ENCODE measurements at places on chromosomes 4 and X. TPM values are rescaled to one million over a fixed set of nuclear protein-coding genes. Genes with fewer than 3 reads are reported as not detected.

The GABRG1 gene
- not detected for total RNA-seq

The RNF150 gene
- total RNA-seq = 34.5 TPM

The FAM199X gene
- total RNA-seq = 36.3 TPM

The XAGE3 gene
- total RNA-seq = not detected

The ZC4H2 gene
- 12.1 TPM for total RNA-seq

The SSX1 gene
- not detected for total RNA-seq

The ZFP92 gene
- total RNA-seq = 1.1 TPM

The C4orf50 gene
- not detected for total RNA-seq

The UGT2B15 gene
- not detected for total RNA-seq

DNA sequence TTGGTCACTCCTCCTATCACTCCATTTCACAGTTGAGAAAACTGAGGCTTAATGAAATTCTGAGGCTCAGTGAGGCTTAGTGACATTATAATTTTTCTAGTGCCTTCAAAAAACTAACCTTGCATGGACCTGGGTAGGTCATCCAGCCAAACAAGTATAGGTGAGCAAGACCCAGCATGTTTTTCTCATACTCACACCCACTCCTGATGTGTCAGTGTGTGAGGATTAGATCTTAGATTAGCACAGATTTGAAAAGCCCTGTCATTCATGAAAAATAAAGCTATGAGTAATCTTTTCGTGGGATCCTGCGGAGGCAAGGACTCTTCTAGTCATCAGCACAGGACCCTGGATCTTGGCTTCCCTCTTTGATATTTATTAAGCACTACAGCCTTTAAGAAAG, 146.7 kb downstream of the CHIC2 start:
- H3K4me3 ChIP-seq = no peak overlapping the region
- peaks cover 12% of the 10 kb centered on the region for H3K4me1 ChIP-seq
- H3K36me3 ChIP-seq = no peaks in the 10 kb centered on the region
- DNase-seq = no peak

DNA sequence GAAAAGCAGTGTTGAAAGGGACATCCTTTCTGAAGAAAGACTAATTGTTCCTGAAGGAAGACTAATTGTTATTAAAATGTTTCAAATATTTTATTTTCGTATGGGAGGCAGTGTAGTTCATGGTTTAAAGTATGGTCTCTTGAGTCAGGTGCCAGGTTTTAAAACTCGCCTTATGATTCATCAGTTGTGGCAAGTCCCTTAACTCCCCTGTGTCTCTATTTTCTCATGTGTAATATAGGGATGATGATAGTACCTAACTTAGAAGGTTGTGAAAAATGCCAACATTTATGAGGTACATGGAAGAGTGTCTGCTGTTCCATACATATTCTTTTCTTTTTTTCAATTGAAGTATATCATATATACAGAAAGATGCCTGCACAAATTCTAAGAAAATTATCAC, 414.2 kb upstream of the DIPK2B start:
- no peak for DNase-seq
- no peaks in the 10 kb centered on the region for H3K36me3 ChIP-seq
- no peak overlapping the region for H3K27ac ChIP-seq
- H3K4me3 ChIP-seq = no peak overlapping the region

DNA sequence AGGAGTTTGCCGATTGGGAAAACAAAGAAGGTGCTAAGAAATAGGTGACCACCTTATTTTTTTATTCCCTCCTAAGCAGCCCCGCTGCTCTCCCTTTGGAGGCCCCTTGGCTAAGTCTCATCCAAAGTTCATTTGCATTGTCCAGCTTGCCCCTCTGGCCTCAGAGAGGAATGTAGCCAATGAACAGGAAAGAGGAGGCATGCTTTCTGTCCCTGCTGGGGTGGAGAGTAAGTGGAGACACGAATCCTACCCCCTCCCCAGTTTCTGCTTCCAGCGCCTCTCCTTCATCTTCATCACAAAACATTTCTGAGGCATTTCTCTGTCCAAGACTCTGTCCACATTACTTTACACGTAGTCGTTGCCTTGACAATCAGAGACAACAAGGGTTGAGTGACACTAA, 38.7 kb downstream of the NLGN3 start:
- no peak for DNase-seq
- H3K27me3 ChIP-seq = no peaks in the 10 kb centered on the region
- H3K4me3 ChIP-seq = no peak overlapping the region
- H3K36me3 ChIP-seq = no peaks in the 10 kb centered on the region
- H3K4me1 ChIP-seq = peaks cover 3% of the 10 kb centered on the region

DNA sequence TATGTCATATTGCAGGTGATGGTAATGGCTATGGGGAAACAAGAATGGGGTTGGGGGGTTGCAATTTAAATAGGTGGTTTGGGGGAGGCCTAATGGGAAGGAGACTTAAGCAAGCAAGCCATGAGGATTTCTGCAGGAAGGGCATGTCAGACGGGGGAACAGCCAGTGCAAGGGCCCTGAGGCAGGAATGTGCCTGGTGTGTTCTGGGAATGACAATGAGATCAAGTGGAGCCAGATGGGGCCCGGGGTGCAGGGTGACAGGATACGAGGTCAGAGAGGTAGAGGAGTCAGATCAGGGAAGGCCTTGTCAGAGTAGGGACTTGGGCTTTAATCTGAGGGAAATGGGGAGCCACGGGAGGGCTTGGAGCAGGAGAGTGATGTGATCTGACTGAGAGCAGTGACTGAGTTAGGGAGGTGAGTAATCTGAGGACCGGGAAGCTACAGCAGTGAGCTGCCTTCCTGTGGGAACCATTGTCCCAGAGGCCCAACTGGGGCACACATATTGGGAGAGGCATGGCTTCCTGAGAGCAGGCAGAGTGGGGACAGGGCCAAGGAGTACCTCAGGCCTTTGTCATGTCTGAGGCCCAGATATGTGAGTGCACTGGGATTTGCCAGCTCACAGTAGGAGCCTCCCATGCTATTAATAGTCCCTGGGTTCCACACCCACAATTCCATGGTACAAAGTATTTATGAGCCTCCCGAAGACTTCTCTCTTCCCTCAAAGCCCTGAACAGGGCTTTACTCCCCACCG, 139.8 kb downstream of the BCOR start:
- no peaks in the 10 kb centered on the region for H3K27me3 ChIP-seq
- DNase-seq = no peak
- no peak overlapping the region for H3K4me3 ChIP-seq
- H3K27ac ChIP-seq = no peak overlapping the region

DNA sequence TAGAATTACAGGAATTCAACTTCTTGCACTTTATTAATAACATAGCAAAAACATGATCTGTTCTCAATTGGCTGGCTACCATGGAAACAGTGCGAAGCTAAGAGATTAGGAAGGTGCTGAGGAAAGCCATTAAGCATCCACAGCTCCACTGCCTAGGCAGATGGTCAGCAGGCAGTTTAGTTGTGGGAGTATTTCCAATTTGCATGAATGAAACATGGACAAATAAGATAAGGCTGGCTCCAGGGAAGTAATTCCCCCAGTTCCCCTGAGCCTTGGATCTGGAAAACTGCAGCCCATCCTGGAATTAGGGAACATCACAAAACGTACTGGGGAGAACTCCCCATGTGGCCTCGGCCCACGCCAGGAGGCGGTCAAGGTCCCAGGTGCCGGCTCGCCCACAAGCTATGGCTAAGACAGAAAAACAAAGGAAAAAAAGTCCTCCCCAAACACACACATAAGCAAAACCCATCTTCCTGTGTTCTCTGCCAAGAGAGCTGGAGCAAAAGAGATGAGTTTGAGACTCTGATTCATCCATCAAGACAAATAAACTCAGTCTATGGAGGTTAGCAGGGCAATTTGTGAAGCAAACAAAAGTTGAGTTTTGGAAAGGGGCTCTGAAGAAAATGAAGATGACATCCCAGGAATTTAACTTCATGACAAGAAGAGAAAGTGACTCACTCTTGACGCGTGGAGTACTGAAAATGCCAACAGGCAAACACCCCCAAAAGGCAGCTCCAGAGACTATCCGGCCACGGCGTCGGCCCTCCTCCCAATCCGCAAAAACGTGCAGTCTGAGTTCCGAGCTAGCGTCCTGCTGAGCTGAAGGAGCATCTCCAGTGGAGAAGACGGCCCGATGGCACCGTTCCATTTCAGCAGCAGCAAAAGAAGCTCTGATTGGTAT, 45.1 kb downstream of the IGFBP7 start:
- peak; percentile 20 for DNase-seq
- H3K4me3 ChIP-seq = no peak overlapping the region
- H3K4me1 ChIP-seq = peaks cover 22% of the 10 kb centered on the region

DNA sequence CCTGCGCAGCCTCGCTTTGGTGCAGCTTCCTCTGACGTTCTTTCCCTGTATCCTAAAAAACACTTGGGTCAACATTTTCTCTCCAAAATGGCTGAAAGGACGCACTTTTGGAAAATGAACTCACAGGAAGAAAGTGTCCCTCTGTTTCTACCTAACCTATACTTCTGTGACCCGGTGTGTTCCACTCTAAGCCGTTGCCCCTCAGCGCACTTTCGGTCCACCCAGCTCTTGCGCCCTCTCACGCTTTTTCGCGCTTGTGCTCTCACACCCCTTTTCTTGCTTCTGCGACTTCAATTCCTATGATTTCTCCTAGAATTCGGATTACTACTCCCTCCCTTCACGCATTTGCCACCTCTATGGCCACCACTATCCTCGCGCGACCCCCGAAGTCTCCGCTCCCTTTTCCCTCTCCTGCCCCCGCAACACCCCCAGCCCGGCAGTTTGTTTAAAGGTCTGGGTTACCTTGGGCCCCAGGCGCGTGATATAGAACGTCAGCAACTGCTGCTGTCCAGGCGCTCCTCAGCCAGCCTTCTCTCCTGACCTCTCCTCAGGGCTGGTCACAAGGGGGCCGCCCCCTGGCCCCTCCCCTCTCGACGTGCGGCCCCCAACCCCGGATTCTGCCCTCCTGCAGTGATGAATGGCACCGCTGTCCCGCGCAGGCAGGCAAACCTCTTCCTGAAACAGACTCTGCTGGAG, at the start of gene USP51:
USP51 (minus strand) TSS at position 535 of the 696 bp plus-strand sequence. CDS start 909 bp downstream, outside the sequence.
- DNase-seq = peak; percentile 61
- peak within 1 kb of the TSS; percentile 1 for H3K4me3 ChIP-seq
- H3K4me1 ChIP-seq = no peaks in the 10 kb centered on the region
- no peaks in the 10 kb centered on the region for H3K36me3 ChIP-seq
- peak within 1 kb of the TSS; percentile 98 for H3K27ac ChIP-seq

GRCh38 chr4:134906404-134907023, 704.9 kb upstream of the PABPC4L start:
- no peak overlapping the region for H3K27ac ChIP-seq
- H3K36me3 ChIP-seq = no peaks in the 10 kb centered on the region
- no peak overlapping the region for H3K4me3 ChIP-seq
- DNase-seq = no peak

GRCh38 chr4:156677131-156677531, 294.5 kb downstream of the PDGFC start:
- no peaks in the 10 kb centered on the region for H3K36me3 ChIP-seq
- H3K4me1 ChIP-seq = no peaks in the 10 kb centered on the region
- H3K4me3 ChIP-seq = no peak overlapping the region
- H3K27me3 ChIP-seq = no peaks in the 10 kb centered on the region
- no peak for DNase-seq

DNA sequence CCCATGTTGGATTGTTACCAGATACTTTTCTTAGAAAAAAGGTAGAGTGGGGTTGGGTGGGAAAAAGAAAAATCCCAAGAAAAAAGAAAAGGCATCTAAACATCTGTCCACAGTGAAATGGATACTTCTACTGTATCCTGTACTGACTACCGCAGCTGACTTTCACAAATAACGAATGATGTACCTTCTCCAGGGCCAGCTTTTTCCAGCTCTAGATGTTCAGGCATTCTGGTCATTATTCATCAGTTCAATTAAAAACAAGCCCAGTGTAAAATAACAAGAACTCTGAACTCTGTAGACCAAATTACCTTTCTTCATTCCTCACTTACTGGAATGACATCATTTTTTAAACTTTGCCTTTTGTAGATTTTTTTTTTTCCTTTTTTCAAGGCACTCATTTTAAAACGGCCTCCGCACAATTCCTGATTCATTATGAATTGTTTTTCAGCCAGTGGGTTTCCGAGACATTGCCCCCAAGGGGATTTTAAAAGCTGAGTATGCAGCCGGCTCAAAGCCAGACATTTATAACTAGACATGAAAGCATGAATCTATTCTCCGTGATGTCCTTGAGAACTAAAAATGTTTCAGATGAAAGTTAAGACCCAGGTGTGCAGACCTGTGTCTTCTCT, 113.5 kb downstream of the PRKX start:
- no peaks in the 10 kb centered on the region for H3K27me3 ChIP-seq
- no peak overlapping the region for H3K27ac ChIP-seq
- no peaks in the 10 kb centered on the region for H3K36me3 ChIP-seq
- no peaks in the 10 kb centered on the region for H3K4me1 ChIP-seq
- H3K4me3 ChIP-seq = no peak overlapping the region

DNA sequence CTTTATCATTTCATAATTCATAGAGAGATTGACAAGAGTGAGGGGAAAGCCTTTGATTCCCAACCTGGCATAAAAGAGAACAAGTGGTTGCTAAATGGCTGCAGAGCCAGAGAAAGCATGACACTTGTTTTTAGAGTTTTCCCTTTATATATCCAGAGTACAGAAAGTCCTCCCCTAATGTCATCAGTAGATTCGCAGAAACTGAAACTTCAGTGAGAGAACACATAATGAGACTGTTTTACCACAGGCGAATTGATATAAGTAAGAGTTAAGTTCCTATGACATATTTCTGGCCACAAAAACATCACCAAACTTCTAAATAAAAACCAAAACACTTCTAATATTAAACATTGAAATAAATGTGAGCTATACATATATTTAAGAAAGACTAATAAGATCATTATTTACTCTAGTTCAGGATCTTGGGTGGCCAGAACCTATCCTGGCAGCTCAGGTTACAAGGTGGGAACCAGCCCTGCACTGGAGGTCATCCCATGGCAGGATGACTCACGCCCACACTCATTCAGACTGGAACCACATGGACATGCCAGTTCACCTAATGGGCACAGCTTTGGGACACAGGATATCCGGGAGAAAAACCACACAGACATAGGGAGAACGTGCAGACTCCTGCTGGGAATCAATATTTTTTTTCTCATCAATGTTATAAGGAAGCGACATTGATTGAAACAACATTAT, 35.5 kb downstream of the NWD2 start:
- no peaks in the 10 kb centered on the region for H3K36me3 ChIP-seq
- H3K27me3 ChIP-seq = no peaks in the 10 kb centered on the region
- H3K27ac ChIP-seq = no peak overlapping the region
- no peak for DNase-seq
- no peaks in the 10 kb centered on the region for H3K4me1 ChIP-seq

DNA sequence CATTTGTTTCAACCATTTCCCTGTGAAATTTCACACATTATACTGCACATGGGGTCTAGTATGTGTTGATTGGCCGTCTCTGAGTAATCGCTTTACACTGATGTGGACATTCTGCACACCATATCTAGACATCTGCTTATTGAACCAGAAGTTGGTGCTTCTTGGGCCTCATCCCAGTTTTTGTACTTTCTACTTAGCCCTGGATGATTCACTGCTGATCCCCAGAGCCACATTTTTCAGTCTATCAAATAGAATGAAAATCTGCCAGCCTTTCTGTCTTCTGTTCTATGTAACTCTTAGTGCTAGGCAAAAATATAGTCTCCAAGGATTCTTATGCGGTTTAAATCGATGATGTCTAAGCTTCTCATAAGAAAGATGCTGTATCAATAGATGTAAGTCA, 40.5 kb upstream of the RELL1 start:
- no peaks in the 10 kb centered on the region for H3K27me3 ChIP-seq
- H3K4me1 ChIP-seq = no peaks in the 10 kb centered on the region
- no peaks in the 10 kb centered on the region for H3K36me3 ChIP-seq
- H3K27ac ChIP-seq = no peak overlapping the region
- DNase-seq = no peak
